ENCODE measurements at places on chromosomes 2 and 18.

DNA sequence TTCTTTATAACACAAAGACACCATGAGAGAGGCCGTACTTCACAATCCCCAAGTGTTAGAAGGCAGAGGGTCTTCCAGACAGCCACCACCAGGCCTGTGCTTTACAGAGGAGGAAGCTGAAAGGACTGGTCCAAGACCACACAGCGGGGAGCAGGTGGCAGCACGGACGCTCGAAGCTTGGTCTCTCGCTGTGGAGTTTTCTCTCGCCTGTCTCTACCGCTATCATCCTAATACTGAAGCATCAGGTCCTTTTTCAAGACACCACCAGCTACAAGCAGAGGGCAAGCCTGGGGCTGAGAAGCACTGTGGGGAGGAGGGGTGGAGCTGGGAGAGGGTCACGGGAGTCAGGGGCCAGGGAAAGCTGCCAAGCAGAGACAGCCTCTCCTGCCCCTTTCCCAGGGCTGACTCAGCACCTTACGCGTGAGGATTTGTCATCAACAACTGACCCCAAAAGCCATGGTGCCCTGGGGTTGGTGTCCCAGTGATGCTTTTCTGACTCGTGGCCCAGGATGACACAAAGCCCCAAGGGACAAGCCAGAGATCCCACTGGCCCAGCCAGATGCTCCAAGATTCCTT is 31.9 kb upstream of the FOSL2 start:
- no peak for DNase-seq

DNA sequence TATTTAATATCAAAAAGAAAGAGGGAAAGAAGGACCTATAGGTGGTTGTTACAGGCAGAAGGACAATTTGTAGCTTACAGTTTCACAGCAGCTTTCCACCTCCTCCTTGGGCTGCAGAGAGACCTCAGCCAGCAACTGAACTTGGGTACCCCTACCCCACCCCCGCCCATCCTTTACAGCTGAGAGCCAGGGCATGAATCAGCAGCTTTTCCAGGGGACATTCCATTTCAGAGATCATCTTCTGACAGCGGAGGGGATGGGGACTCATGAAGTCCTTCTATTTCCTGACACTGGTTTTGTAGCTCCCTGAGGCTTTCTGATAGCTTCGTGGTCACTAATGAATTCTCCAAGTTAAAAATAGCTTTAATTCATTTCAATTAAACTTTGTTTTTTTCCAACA is 96.4 kb downstream of the ITGB1BP1 start:
- DNase-seq, result no peak

GRCh38 chr2:119293900-119294299 is 70.3 kb downstream of the STEAP3 start:
- DNase-seq, result no peak

GRCh38 chr2:47266939-47267710 is 112.0 kb upstream of the STPG4 start:
- DNase-seq, result no peak

- DNase-seq, result no peak
Measured at GRCh38 chr2:98541489-98541888, 66.8 kb downstream of the COA5 start.

Data from NCI-H1105 (cell line).